ENCODE measurements at places on chromosomes 12 and 14.
A peak's percentile ranks its signal among the peaks of the same experiment; 100 is the strongest.

GRCh38 chr14:26594756-26595545 is 2.9 kb downstream of the NOVA1 start:
- no peak for DNase-seq

GRCh38 chr12:54010972-54011664 is 2.3 kb downstream of the HOXC8 start:
- DNase-seq, result no peak

DNA sequence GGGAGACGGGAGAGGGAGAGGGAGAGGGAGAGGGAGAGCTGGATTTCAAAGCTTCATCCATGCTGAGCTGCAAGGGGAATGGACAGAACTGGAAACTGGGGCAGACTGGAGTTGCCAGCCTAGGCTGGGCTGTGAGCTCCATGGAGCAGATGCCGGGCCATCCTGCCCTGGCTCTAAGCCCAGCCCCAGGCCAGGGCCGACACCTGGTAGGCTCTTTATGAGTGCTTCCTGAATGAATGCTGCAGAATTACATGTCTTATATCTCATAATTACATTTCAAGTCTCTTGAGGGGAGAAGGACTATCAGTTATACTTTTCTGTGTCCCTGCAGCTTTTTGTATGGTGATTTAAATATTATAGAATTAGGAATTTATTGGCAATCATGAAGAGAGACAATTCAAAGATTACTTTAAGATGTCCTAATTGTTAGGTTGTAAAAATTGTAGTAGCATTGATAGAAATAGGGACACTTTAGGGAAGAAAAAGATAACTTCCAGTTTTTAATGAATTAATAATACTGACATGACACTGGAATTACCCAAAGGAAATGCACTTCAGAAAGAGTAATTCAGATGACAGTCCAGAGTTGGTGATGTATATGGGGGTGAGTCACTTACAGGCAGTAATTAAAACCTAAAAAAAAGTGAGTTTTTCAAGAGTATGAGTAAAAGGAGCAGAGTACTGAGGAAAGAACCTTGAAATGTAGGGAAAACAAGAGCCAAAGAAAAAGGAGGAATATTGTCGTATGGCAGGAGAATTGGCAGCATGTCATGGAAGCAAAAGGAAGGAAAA is 29.0 kb downstream of the SCYL2 start:
- DNase-seq, result no peak

- DNase-seq, result no peak
Observed at GRCh38 chr12:11812586-11813437, 163.3 kb downstream of the ETV6 start.

DNA sequence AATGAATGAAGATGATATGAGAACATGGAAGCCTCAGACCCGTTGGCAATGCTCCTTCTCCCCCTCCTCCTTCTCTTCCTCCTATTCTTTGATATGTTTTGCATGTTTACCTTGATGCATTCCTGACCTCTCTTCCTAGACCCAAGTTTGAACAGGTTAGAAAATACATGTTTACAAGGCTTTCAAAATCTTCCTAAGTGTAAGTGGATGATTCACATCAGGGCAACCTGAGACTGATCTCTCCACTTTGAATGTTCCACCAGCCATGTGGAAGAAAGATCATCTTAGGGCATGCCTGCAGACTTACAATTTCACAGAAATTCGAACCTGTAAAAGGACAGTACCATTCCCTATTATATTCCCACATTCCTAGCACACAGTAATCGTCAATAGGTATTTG is 18.0 kb upstream of the LDHB start:
- no peak for DNase-seq

GRCh38 chr12:23906329-23906728 is 43.1 kb downstream of the SOX5 start:
- no peak for DNase-seq

GRCh38 chr14:77000340-77001270 is 27.9 kb downstream of the IRF2BPL start:
- no peak for DNase-seq

GRCh38 chr14:101736585-101736984 is 24.9 kb upstream of the PPP2R5C start:
- DNase-seq, result no peak

DNA sequence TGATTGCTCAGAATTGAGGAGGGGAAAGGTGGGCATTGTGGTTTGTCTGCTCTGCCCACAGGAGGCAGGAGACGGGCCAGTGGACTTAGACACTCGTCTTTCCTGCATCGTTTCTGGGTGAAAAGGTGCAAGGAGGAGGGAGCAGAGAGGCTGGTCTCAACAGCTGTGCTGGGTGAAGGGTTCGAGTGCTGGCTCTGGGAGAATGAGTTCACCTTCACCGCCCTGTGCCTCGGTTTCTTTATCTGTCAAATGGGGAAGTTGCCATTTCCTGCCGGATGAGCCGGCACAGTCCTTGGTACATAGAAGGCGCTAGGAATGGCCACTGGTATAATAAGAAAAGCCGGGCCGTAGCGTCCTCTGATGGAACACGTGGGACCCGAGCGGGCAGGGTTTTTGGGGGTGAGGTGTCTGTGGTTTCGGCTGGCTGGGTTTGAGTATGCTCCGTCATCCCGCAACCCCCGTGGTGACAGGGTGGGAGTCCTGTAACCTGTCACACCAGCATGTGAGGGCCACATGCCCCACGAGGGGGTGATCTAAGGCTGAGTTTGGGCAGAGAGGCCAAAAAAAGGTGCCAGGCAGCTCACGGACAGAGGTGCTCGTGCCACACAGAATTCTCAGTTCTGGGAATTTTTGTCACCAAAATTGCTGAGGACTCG is 7.3 kb downstream of the BCL7A start:
- DNase-seq, result no peak

GRCh38 chr12:43235721-43236120 is 316.3 kb downstream of the ADAMTS20 start:
- DNase-seq, result no peak

- no peak for DNase-seq
Observed at GRCh38 chr12:28958553-28959195, 190.4 kb upstream of the FAR2 start.

GRCh38 chr12:114664651-114665320 is 19.2 kb downstream of the TBX3 start:
- no peak for DNase-seq

DNA sequence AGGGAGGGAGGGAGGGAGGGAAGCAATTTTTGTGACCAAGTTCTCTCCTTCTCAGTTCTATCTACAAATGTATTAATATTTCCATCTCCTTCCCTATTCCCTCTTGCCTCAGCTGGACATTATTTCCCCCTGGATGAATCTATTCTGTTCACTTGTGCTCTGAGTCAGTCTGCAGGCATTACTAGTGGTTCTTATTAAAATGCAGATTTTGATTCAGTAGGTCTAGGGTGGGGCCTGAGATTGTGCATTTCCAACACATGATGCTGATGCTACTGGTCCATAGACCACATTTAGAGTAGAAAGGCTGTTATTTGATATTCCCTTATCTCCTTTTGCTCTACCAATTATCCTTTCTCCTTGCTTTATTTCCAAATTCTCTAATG is 40.1 kb upstream of the YAF2 start:
- no peak for DNase-seq

DNA sequence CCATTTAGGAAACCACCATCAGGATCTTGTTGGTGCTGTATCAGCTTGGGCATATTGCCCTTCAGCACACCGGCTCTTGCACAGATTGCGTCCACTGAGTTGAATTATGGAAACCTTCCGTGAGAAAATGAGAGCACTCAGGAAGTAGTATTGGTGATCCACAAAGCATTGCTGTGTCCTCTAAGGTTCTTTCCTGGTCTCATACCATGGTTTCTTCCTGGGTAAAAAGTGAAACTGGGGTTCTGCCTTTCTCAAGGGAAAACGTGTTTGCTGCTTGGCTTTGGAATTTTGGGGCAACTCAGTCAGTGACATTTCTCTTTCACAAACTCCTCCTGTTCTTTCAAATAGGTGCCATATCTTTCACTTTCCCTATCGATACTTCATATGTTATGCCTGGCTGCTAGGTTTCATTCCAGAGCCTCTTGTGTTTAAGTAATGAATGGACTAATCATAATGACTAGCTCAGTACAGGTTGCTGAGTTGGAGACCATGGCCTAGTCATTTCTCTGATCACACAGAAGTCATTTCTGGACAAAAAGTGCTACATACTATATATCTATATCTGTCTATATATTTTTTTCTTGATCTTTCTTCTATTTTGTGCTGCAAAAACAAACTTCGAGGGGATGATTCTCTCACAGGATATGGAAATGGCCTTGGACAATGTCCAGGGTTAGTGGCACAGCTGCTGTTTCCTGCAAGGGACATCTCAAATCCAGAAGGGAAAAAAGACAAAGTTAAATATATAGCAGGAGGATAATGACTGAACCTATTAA is 423.4 kb downstream of the ZFP36L1 start:
- DNase-seq, result no peak

- peak; percentile 87 for DNase-seq
Observed at GRCh38 chr14:105248368-105249181, at the start of gene BTBD6. Gene BTBD6 (plus strand): TSS chr14:105248533. CDS start chr14:105248712, 179 bp downstream.

DNA sequence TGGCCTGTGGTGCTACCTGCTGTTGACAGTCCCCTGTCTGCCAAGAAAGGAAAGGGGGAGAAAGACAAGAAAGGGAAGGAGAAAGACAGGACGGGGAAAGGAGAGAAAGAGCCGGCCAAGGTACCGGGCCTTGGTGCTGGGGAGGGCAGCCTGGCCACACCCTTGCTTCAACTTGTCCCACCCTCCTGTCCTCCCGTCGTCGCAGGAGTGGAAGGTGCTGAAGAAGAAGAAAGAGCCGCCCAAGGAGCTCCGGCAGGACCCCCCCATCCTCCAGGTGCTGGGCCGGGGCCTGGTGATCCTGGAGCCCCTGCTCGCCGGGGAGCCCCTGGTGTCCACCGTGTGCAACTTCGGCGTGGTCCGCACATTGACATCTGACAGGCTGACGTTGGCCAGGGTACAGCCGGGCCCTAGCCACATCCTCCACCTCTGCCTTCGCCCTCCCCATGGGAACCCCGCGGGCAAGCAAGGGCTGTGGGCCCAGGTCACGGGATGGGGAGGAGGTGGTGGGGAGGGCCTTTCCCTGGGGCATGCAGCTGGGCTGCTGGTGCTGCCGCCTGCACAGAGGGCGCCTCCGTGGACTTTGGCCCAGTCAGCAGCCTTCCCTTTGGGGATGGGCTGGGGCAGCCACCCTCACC is 2.9 kb upstream of the B3GNT4 start:
- DNase-seq, result no peak

- DNase-seq, result no peak
Observed at GRCh38 chr12:131892711-131893604, 1.5 kb upstream of the ULK1 start.

DNA sequence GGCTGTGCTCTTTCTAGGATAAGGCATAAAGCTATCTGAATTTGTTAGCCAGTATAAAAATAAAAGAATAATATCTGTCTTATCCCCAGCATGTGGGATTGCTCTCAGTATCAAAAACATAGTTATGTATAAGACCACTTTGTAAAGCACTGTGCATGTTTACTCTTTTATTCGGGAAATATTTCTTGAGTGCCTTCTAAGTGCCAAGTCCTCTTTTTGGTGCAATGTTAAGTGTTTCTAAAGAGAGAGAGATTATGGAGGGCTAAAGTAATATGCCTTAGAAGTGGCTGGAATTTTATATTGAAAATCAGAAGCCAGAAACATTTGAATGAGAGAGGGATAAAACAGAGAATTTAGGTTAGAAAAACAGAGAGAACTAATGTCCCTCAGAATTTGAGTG is 212.0 kb downstream of the ALG10B start:
- DNase-seq, result no peak

DNA sequence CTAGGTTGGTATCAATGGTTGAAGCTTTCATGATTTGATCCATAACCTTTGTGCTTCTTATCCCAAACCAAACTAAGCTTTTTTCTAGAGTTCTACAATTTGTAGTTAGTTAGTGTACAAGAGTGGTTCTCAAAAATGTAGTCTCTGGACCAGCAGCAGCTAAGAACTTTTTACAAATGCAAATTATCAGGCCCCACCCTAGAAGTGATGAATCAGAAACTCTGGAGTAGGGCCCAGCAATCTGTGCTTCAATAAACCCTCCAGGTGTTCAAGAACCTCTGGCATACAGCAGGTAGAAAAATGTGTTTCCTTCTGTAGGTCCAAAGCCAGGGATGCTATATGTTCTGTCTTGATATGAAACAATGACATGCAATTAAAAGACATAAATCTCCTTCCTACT is 26.1 kb upstream of the ACTR6 start:
- no peak for DNase-seq

GRCh38 chr14:55180434-55180833 is 11.0 kb downstream of the DLGAP5 start:
- no peak for DNase-seq

- no peak for DNase-seq
Observed at GRCh38 chr14:91012045-91012444, 48.4 kb downstream of the RPS6KA5 start.

DNA sequence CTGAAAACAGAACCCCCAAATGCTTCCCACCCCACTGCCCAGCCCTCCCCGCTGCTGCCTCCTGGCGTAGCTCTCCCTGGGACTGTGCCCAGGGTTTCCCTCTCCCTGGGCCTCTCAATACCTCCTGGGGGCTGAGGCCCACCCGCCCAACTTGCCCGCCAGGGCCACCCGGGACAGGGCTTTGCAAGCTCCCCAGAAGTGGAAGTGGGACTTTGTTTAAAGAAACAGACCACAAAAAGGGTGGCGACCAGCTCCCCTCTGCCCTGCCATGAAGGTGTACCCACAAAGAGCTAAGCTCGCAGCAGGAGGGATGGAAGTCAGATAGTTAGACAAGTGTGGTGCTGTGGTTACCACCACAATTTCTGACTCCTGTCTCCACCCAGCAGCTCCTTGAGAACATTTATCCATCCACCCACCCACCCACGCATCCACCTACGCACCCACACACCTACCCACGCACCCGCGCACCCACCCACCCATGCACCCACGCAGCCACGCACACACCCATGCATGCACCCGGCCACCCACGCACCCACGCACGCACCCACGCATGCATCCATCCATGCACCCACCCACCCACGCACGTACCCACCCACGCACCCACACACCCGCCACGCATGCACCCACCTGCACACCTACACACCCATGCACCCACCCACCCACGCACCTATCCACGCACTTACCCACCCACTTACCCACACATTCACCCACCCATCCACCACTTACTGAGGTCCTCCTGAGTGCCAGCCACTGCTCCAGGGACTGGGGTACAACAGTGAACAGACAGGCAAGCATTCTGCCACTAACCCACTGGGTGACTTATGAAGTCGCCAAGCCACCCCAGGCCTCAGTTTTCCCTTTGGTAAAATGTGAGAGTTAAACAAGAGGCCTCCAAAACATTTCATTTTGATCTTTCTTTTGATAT is 127.3 kb downstream of the SCARB1 start:
- DNase-seq, result no peak

DNA sequence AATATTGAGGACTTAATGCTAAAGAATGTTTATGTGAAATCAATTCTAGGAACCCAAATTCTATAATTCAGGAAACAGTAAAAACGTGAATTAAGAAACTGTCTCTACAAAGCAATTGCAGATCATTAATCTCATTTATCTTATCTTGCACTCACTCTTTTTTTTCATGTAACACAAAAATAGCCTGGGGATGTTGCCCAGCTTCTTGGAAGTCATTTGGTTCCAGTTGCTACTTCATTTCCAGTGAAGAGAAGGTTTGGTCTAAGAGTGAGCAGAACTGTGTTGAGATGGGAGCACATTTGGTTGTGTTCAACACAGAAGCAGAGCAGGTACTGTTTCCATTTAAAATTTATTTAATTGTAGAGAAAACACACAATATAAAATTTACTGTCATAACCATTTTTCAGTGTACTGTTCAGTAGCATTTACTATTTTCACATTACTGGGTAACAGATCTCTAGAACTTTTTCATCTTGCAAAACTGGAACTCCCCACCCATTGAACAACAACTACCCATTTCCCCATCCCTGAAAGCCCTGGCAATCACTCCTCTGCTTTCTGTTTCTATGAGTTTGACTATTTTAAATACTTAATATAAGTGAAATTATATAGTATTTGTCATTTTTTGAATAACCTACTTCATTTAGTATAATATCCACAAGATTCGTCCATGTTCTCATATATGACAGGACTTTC is 9.7 kb downstream of the CLEC6A start:
- DNase-seq, result no peak
